ENCODE measurements at places on chromosomes 4 and X.

GRCh38 chr4:42398171-42398870 lies 1.0 kb downstream of the SHISA3 start:
- no peak for DNase-seq

DNA sequence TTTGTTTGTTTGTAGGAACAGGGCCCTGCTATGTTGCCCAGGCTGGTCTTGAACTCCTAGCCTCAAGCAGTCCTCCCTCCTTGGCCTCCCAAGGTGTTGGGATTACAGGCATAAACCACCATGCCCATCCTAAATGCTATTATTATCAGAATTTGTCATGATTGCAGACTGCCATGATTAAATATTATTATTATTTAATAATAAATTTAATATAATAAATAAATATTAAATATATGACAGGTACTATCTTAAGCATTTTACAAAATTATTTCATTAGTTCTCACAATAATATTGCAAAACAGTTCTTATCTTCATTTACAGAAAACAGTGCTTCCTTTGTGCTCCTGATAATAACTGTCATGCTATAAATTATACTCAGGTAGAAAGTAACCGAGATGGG lies 133.4 kb upstream of the JADE1 start:
- no peak for DNase-seq

GRCh38 chrX:72124540-72125201 lies 7.0 kb downstream of the RTL5 start:
- no peak for DNase-seq

DNA sequence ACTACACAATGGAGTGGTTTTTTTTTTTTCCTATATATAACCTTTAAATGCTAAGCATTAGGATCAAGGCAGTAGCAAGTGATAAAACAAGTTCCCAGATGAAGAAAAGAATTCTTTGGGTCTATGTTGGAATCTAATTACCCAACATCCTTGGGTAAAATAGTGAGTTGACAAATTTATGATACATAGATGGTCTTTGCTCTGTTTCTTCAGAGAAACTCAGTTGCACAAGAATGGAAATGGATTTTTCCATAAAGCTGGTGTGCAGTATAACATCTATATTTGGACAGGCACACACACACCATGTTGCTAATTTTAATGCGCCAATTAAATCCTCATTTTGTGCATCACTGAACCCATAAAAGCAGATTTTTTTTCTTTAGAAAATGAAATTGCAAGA lies 137.0 kb upstream of the MED14 start:
- DNase-seq, result no peak

DNA sequence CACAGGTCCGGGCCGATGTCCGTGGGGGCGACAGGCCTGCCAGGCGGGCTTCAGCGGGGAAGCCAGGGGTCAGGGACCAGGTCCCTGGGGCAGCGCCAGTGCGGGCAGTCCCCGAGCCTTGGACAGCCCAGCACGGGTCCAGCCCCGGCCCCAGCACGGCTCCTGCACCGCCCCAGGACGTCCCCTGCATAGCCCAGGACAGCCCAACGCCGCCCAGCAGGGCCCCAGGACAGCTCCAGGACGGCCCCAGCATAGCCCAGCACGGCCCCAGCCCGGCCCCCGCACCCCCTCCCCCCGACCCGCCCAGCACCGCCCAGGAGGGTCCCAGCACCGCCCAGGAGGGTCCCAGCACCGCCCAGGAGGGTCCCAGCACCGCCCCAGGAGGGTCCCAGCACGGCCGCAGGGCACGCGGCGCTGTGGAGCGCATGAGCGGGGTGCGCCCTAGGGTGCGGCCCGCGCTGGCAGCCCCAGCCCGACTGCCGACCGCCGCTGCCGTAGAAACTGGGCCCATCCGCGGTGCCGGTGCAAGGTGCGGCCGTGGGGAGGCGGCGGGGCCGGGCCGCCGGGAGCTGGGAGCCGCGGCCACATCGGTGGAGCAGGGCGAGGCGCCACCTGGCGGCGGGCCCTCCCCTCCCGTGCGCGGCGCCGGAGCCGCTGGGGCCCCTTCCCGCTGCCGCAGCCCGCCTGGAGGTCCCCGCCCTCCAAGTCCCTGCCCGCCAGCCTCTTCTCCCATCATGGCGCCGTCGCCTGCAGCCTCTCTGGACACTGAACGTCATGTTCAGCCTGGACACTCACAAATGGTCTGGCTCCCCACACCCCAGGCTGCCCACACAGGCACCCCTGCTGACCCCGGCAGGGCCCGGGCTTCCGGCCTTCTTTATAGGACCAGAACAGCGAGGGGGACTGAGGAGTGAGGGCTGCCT lies 106.8 kb upstream of the NKX1-1 start:
- peak; percentile 25 for DNase-seq

DNA sequence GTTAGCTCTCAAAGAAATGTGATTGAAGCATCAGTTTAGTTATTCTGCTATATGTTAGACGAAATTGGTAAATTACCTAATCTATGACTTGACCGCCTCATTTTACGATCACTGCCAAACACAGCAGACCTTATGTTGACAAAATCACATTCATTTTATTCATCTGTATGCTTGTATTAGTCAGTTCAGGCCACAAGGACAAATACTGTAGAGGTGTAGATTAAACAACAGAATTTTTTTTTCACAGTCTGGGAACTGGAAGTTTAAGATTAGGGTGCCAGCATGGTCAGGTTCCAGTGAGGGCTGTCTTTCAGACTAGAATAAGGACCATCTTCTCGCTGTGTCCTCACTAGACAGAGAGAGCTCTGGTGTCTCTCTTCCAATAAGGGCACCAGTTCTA lies 177.1 kb downstream of the NWD2 start:
- DNase-seq, result no peak

DNA sequence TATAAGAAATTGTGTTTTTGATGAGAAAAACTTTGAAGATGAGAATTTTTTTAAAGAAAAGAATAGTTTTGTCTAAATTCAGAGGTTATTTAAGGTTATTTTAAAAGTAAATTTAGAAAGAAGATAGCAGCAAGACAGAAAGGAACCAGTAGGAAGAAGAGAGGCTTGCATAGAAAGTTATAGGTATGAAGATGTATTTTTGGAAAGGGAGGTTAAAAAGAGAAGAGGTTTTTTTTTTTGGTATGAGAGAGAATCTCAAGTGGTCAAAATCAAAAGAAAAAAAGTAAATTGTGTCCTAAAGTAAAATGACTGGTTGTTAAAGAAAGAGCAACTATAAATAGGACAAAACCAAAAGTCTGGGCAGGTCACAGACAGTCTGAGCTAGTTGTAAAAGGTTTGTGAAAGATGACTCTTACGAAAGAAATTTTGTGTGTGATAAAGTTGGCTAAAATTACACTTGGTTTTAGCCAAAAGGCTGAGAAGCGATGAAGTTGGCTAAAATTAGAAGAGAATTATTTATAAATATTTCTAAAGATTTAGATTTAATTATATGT lies 16.4 kb upstream of the EIF4E start:
- DNase-seq, result no peak

- DNase-seq, result no peak
Observed at GRCh38 chr4:144181391-144181790, 40.9 kb upstream of the GYPA start.

DNA sequence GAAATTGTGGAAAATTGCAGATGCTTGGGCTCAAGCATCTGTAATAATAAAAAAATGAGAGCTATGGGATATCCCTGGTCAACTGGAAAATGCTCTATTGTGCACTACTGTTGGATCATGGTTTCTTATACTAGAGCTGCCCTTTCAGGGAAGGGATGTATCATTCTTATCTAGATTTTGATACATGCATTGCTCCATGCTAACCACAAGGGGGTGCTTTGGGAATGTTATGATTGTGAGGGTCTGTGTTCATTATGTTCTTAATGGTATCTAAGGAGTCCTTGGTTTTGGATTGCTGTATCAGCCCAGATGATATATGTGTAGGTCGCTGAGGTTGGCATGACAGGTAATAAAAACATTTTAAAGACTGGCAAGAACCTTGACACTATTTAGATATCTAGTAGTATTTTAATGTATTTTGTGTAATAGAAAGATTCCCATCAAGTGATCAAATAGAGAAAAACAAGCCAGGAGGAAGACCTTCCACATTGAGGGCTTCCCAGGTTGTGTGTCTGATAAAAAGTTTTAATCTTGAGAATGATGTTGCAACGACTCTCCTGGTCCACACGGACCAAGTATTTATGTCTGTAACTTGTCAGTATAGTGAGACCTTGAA lies 49.2 kb upstream of the TLR2 start:
- DNase-seq, result peak; percentile 29

GRCh38 chr4:35835893-35836292 lies 408.4 kb downstream of the ARAP2 start:
- no peak for DNase-seq

DNA sequence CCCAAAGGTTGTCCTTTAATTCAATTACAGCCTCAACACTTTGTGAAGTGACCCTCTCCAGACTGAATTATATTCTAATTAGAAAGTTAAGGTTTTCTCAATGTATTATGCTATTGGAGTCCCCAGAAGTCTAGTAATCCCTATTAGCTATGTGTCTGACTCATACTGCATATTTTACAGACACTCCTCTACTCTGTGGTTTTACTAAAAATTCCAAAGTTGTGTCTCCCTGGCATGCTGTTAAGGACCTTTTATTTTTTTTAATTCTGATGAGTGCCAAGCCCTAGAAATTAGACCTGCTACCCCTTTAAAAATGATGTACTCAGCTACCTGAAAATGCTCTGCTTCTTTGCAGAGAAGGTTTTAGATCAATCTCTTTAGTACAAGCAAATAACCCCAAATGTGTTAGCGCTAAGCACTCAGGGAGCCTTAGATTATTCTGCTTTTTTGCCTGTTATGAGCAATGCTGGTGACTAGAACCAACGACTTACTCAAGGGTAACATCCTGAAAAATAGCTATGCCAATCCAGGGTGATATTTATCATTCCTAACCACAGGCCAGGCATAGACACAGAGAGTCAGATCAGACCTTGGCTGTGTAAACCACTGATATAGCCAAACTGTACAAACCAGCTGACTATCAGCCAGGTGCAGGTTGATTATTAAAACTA lies 26.1 kb upstream of the CXCL13 start:
- DNase-seq, result no peak

- DNase-seq, result no peak
Observed at GRCh38 chrX:133265331-133265730, 47.2 kb upstream of the TFDP3 start.

DNA sequence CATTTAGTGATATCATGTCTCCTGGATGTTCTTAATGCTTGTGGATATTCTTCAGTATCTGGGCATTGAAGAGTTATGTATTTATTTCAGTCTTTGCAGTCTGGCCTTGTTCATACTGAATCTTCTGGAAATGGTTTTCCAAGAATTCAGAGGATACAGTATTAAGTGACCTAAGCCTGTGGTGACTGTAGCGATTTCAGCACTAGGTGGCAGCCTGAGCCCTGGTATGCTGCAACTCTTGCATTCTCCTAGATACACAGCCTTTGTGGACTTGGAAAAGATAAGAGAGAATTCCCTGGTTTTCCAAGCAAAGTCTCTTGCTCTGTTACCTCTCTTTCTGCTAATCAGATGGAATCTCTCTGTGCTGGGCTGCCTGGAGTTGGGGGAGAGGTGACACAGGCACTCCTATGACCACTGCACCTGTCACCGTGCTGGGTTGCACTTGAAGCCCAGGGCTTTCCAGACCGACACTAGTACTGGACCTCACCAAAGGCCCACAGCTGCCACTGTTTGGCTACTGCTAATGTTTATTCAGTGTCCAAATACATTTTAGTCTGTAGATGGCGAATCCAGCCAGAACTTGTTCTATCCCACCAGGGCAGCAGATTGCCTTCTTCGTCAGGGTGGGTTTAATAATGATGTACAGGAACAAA lies 19.3 kb upstream of the SPIN2A start:
- DNase-seq, result no peak

- no peak for DNase-seq
Observed at GRCh38 chr4:44738615-44739014, 12.3 kb upstream of the GNPDA2 start.

GRCh38 chrX:96372313-96373046 lies 312.2 kb upstream of the DIAPH2 start:
- DNase-seq, result peak; percentile 55

GRCh38 chr4:177728361-177729152 lies 286.3 kb upstream of the AGA start:
- no peak for DNase-seq

- no peak for DNase-seq
Observed at GRCh38 chr4:76539979-76540378, 105.0 kb downstream of the SHROOM3 start.

GRCh38 chrX:41086627-41086932 lies 1.3 kb downstream of the USP9X start:
- peak; percentile 20 for DNase-seq

DNA sequence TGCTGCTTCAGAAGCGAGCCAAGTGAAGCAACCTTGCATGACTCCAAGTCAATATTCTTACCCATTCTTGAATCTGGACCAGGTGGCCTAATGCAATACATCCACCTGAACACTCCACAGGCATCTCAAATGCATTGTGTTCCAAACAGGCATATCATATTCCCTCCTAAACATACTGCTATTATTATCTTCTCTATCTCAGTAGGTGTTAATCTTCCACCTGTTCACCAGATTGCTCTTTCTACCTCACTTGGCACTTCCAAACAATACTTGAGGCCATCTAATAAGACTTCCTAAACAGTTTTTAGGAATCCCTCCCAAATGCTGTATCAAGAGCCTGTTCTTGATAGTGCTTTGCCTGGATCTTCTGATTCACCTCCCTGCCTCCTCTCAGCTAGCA lies 90.7 kb downstream of the GPRIN3 start:
- DNase-seq, result no peak

GRCh38 chrX:2694914-2695267 lies 3.8 kb downstream of the CD99 start:
- DNase-seq, result no peak

DNA sequence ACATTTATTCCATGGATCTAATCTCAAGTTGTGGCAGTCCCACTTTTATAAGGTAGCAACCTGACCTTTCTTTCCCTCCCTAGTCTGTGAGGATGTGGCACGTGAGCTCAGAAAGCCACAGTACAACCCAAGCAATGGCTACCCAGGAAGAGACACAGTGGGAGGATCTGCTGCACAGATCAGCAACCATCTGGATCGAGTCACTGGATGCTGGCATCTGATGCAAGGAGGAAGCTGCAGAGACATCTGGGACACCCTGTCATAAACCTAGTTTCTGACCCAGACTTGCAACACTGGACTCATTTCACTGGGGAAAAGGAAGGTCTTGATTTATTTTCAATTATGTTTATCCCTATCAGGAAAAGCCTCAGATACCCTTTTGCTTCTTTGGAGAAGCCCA lies 327.1 kb downstream of the PAPSS1 start:
- DNase-seq, result no peak

- DNase-seq, result peak; percentile 11
Observed at GRCh38 chr4:73434311-73434710, 1.7 kb upstream of the AFP start.

Measured in inflammatory macrophage (primary cell).